Activated CD4-positive, alpha-beta T cell treated with anti-CD3 and anti-CD28 coated beads, Interleukin-2, amount 50 U/mL, for 1 hour (primary cell): ENCODE measurements at places on chromosomes 1 and 21.

- DNase-seq: no peak
These were observed 358.4 kb downstream of the NTNG1 start for GRCh38 chr1:107499139-107499744.

- no peak for DNase-seq
These were observed 148.7 kb downstream of the ADGRL2 start for GRCh38 chr1:81949421-81949820.

- DNase-seq: no peak
These were observed 2.5 kb downstream of the ATP5PF start for GRCh38 chr21:25732091-25732760.

GRCh38 chr1:230356190-230356589, 69.9 kb downstream of the PGBD5 start:
- DNase-seq: no peak

GRCh38 chr1:218401998-218402785, 57.1 kb downstream of the TGFB2 start:
- no peak for DNase-seq

DNA sequence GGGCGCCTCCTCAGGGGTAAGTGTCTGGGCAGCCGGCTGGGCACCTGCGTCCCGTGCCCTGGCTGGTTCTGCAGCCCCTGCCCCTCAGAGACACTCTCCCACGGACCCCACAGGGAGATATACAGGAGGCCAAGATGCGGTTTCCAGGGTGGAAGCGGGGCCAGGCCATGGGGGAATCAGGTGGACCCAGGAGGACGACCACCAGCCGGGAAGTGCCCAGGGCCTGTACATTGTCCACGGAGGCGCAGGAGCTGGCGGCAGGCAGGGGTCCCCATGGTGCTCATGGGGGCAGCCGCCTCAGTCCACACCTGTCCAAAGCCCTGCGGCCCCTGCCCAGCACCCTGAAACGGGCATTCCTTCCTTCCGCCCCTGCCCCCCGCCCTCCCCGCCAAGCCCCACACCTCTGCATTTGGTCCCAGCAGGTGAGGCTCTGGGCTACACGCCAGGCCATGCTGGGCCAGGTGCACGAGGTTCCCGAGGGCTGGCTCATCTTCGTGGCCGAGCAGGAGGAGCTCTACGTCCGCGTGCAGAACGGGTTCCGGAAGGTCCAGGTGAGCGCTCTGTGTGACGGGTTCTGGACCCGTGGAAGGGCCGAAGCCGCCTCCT, 36.7 kb downstream of the SLC19A1 start:
- no peak for DNase-seq

DNA sequence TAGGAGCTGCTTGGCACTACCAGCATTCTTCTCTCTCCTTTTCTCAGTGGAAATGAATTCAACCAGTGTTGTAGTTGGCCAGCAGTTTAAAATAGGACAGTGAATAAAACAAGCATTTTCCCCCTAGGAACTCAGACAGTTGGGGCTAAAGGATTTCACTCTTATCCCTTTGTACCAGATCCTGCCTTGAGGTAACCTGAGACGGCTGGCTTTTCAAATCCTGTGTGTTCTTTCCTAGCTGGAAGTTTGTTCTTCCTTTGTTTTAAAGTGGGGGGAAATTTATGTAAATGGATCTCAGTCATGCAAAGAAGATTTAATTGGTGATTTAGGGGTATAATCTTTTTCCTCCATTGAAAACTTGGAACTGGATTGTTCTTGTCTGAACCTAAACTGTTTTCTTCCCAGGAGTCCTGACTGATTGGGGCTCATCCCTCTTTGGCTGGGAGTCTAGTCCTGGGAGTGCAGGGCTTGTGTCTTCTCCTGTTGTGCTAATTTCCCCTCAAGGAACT, 23.3 kb downstream of the ZP4 start:
- DNase-seq: no peak

DNA sequence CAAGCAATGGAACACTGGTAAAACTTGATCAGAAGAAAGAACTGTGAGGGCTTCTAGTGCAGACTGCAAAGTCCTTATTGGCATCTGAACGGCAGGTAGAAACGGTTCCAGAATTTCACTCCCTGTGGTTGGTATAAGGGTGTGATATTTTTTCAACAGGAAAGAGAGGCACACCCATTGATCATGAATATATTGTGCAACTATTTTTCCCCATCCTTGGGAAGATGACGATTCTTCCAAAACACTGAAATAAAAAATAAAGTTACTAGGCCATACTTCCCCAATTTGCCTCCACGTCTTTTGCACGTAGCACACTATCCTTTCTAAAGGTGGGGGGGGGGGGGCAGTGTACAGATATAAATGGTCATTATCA, 49.6 kb downstream of the TARBP1 start:
- no peak for DNase-seq
